Skin of body (tissue), 3 donors: ENCODE measurements at places on chromosomes 16 and 17. TPM values are rescaled to one million over a fixed set of nuclear protein-coding genes. Genes with fewer than 3 reads are reported as not detected.

- DNase-seq: no peak
Measured at GRCh38 chr17:82237746-82238471, 9.1 kb downstream of the SLC16A3 start.

DNA sequence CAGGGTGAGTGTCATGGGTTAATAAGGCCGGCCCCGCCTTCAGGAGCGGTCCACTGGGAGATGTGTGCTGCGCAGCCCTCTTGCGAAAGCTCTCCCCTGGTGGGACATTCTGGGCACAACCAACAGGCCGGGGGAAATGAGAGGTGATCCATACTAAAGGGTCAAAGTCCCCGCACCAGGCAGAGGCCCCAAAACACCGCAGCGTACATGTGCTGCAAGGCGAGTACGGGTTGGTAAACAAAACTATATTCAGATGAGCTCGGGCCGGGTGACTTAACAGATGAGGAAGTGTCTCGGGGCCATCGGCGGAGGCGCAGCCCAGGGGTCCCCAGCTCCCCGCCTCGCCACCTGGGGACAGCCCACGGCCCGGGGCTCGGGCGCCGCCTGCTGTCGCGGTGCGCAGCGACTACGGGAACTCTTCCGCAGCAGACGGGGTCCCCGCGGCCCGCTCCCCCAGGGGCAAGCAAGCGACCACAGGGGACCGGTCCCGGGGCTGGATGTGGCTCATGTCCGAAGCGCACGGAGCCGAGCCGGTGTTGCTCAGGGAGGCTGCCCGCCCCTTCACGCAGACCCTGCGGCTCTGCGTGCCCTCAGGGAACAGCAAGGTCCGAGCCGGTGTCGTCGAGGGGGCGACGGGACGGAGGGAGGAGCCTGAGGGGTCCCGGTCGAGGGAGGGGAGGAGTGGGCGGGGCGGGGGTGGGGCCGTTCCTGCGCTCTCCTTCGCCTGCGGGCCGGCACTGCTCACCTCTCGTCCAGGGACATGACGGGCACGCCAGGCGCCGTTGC, at the start of gene RAB37:
Gene RAB37 (plus strand): TSS at position 744 of the 786 bp plus-strand sequence. CDS start 17 bp downstream, at position 761.
- DNase-seq: no peak

DNA sequence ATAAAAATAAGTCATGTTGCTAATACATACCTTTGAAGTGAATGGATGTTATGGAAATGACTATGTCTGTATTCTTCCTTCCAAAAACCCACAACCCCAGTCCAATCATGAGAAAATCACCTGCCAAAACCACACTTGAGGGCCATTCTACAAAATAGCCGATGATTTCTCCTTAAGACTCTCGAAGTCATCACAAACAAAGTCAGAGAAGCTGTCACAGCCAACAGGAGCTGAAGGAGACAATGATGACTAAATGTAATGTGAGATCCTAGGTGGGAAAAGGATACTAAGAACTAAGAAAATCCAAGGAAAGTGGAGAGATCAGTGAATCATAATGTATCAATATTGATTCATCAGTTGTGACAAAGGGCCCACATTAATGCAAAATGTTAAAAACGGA, 432.9 kb upstream of the DYNLRB2 start:
- no peak for DNase-seq

GRCh38 chr16:56372013-56372634, 53.2 kb downstream of the AMFR start:
- DNase-seq: no peak

DNA sequence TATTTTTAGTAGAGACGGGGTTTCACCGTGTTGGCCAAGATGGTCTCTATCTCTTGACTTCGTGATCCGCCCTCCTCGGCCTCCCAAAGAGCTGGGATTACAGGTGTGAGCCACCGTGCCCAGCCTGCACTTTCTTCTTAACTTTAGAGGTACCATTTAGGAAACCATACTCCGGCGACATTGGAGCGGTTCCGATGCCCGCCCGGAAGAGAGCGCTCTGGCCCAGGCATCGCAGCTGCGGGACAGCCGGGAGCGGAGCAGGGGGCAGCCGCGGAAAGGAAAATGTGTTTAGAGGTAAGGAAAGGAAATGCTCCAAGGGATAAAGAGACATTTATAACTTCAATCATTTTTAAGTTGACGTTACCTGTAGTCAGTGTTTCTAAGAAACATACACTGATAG, 6.0 kb upstream of the HS3ST3B1 start:
- no peak for DNase-seq

DNA sequence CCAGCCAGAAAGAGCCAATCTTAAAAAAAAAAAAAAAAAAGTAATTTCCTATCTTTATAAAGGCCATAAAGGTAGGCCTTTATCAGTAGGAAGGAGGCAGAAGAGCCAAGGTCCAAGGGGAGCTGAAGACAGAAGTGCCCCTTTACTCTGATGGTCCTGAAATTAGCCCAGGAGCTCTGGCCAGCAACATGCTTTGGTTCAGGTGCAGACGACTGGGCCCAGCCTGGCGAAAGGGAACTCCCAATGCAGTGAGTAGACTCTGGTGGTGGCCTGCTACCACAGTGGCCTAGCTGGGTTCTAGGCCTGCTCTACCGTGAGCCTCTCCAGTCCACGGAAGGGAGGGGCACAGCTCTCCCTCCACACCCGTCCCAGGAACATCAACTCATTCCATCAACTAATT, 23.1 kb upstream of the MEIOB start:
- no peak for DNase-seq

- DNase-seq: no peak
Measured at GRCh38 chr16:12295395-12295794, 318.9 kb downstream of the SNX29 start.

GRCh38 chr16:77541165-77541564, 106.3 kb upstream of the ADAMTS18 start:
- no peak for DNase-seq

- DNase-seq: no peak
Measured at GRCh38 chr16:54867302-54867832, 63.3 kb upstream of the IRX5 start.

GRCh38 chr17:57344261-57344660, 87.9 kb downstream of the MSI2 start:
- DNase-seq: no peak

DNA sequence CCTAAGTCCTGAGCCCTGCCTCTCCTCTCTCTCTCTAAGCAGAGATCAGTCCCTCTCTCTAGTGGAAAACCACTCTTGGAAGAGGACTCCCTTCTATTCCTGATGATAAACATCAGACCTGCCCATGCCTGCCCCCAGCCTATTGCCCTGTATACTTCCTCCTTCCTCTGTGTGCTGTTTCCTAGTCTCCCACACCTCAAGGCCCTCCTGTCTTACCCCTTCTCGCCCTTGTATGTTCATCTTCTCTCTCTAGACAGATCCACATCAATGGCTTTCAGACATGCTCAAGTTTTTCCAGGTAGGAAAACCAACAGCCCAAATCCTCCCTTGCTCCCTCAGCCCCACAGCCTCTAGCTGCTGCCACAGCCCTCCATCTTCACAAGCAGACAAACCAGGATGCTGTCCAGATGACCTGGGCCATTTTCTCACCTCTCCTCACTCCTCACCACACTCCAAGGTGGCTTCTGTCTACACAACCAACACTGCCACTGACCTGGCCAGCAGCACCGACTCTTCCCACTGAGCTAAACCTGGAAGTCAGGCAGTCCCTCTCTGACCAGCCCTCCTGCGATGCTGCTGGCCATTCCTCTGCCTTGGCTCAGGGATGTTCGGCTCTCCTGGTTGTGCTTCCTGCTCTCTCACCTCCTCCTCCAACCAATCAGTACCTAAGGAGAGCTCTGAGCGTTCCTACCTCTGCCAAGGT, 36.3 kb downstream of the MARF1 start:
- no peak for DNase-seq

GRCh38 chr16:3716831-3717234, 491 bp downstream of the TRAP1 start:
- DNase-seq: no peak

DNA sequence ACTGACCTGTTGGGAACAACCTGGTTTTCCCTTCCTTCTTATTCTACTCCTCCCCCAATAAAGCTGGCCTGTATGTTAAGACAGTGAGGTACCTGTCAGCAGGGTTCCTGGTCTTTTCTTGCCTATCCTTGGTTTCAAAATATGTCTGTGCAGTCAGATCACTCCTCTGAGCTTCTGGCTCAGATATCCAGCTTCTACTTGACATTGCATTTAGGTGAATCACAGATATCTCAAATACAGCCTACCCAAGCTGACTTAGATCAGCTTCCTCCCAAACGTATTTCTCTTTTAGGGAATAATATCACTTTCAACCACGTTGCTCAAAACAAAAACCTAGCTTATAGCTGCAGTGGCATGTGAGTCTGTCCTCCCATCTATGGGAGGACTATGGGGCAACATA, 48.7 kb downstream of the TEX14 start:
- no peak for DNase-seq

DNA sequence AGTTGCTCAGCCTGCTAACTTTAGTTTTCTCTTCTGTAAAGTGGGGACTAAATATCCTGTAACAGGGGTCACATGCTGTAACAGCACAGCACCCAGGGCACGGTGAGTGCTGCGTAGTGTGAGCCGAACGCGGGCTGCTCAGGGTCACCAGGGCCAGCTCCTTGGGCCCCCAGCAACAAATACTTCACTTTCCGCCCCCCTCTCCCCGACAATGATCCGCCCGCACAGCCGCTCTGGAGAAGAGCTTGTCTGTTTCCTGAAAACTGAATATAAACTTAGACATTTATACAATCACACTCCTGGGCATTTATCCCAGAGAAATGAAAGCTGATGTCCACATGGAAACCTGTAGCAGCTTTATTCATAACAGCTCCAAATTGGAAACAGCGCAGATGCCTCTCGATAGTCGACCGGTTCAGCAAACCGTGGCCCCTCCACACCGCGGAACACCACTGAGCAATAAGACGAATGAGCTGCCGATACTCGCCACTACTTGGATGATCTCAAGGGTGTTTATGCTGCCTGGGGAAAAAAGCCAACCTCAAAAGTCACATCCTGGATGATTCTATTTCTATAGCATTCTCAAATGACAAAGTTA, 267.2 kb downstream of the PARN start:
- peak; percentile 18 for DNase-seq

GRCh38 chr16:15741207-15741871, 91.3 kb downstream of the NDE1 start:
- DNase-seq: no peak

- DNase-seq: no peak
Measured at GRCh38 chr17:59884861-59885260, 7.9 kb downstream of the TUBD1 start.

GRCh38 chr16:84223456-84223855, 16.4 kb downstream of the KCNG4 start:
- DNase-seq: no peak

DNA sequence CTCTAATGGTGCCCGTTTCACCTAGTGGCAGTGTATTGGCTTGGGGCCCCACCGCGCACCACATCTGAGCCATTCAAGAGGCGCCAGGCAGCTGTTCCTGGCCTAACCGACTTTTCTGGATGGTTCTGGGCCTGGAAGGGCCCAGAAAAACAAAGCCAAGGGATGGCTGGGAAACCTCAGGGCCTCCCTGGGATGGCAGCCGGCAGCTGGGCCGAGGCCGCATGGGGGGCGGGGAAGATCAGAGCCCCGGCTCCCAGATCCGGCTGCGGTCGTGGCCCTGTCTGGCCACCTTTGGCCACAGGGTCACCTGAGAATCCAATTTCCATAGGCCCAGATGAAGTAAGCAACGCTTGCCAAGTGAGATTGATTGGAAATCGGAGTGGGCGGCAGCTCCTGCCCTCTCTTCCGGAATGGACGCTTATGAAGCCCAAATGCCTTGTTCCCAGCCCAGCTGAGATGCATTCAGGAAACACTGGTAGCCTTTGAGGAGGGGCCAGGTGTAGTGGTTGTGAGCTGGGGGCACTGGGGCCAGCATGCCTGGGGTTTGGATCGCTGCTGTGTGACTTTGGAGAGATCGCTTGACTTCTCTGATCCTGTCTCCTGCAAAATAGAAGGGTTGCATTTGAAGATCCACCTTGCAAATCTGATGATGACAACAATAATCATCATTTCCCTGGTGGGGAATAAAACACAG, 163.8 kb upstream of the GSE1 start:
- no peak for DNase-seq

DNA sequence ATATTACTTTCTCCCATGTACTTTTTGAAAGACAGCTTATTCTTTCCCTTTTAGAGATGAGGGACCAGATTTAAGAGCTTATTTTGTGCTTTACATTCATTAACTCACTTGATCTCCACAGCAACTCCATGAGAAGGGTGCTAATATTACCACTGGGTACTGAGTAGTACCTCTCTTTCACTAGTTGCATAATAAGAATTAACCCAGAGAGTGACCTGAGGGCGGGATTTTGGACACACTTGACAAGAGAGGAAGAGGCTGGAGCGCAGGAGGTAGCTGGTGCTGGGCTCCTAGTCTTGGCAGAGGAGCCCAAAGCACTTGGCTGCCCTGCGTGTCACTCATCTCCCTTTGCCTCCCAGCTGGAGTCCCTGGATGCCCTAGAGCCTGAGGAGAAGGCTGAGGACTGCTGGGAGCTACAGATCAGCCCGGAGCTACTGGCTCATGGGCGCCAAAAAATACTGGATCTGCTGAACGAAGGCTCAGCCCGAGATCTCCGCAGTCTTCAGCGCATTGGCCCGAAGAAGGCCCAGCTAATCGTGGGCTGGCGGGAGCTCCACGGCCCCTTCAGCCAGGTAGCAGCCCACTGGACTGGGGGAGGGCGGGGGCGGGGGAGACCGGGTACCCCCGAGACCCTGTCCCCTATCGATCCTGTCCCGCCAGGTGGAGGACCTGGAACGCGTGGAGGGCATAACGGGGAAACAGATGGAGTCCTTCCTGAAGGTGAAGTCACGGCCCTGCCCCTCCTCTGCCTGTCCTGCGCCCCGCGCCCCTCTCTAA, 1.7 kb upstream of the MAZ start:
- no peak for DNase-seq

DNA sequence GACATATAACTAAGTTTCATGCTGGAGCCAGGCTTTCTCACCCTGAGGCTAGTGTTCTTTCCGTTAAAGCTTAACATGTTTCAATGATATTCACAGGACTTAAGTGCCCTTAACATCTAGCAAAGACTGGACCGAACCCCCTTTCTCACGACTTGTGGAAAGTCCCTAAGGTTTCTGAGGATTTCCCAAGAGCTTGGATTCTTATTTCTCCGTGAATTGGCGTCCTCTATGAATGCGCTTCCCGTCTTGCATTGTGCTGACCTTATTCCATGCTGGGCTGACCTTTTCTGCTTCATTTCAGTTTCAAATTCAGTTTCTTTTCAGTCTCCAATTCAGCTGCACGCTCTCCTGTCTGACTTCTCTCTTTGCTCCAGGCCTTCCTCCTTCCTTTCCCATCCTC, 206.4 kb downstream of the HS3ST3A1 start:
- no peak for DNase-seq

Gene MMP2
- 228 TPM for total RNA-seq

Gene ATAD5
- 5.1 TPM for total RNA-seq

Gene OR3A2
- 0.30 TPM for total RNA-seq

Gene GLIS2
- 4.4 TPM for total RNA-seq

Gene TBC1D28
- total RNA-seq: not detected

Gene CD79B
- 2.2 TPM for total RNA-seq

Gene MSI2
- total RNA-seq: 22.9 TPM

Gene RUNDC3A
- 7.6 TPM for total RNA-seq
